ENCODE measurements at places on chromosomes 4 and X.

DNA sequence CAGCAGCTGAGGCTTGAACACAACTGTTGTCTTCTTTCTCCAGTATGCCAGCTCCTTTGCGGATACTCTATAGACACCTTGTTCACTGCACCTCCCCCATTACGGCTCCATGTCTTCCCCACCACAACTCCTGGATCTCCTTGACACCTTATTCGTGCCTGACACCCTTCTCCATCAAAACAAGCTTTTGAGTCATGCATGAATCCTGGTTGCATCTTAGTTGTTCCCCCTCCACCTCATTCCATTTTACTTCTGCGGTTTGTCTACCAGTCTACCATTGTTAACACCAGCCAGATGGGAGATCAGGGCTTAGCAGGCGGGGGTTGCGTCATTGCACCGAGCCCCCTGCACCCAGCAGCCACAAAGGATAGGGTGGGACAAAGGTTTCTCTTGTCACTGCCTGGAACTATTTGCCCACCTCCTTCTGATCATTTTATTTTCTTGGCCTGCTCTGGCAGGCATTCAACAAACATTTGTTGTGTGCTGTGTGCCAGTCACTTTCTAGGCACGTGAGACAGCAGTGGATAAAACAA lies 2.0 kb upstream of the CDK16 start:
- no peak for DNase-seq

DNA sequence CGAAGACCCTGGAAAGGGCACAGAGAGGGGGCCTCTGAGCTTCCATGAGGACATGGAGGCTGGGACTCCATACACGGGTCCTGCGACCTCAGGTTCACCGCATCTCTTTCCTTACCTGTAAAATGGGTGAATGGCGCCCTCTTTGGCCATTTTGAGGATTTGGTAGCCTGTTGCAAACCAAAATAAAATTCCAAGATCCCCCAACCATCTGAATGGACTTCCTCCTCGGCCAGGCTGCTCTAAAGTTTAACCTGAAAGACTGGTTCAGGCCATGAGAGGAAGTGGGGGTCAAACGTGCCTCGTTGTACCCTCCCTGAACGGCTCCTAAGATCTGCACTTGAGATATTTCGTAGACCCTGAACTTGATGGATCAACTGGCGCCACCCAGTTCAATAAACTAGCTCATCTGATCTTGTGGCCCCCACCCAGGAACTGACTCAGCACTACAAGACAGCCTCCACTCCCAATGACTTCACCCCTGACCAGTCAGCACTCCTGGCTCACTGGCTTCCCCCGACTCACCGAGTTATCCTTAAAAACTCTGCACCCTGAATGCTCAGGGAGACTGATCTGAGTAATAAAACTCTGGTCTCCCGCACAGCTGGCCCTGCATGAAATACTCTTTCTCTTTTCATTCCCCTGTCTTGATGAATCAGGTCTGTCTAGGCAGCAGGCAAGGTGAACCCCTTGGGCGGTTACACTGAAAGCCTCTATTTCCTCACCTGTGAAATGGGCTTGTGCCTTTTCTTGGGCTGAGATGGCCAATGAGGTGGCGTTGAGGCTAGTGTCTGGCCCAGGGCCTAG lies 32.9 kb upstream of the GPR78 start:
- DNase-seq = no peak

DNA sequence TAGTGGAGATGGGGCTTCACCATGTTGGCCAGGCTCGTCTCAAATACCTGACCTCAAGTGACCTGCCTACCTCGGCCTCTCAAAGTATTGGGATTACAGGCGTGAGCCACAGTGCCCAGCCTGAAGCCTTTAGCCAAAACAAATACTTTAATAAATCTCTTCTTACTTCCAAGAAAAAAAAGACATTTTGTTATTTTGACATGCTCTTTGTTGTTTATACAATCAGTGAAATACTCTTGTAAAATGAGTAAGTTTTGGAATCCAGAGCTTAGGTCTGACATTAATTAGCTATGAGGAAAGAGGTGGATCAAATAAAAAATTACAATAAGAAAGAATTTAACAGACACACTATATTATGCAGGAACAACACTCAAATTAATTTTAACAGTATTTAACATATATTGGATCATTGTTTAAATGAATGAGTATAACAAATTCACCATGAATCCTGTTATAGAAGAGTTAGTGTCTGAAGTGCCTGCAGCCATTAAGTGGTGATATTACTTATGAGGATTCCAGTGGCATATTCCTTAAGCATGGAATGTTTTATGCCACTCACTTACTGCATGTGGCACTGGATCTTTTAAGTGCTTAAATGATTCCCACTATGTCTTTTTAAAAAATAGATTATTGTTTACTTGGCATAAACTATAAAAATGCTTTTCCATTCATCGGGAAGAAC lies 260.1 kb upstream of the GIMD1 start:
- DNase-seq = no peak

GRCh38 chrX:576904-577560 lies 53.6 kb upstream of the SHOX start:
- DNase-seq = no peak

- DNase-seq = peak; percentile 10
Measured at GRCh38 chrX:13428053-13428786, 108.4 kb upstream of the ATXN3L start.

- no peak for DNase-seq
Measured at GRCh38 chr4:89364541-89364940, 56.9 kb upstream of the GPRIN3 start.

DNA sequence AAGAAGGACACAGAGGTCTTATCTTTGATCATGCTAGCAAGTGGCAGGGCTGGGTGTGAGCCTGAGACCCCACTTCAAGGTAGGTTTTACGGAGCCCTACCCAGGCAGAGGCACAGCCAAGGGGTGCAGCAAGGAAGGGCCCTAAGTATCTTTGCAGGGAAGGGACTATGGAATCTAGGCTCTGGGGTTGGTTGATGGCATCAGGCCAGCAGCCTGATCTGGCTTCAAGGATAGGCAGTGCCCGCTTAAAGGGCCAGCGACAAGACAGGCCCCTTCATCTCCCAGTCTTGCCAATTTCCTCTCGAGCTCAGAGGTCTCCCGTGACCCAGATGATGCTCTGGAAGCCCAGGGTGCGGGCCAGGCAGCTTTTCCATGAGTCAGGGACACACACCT lies 5.8 kb downstream of the ABLIM2 start:
- no peak for DNase-seq

GRCh38 chr4:36551697-36552214 lies 270.3 kb downstream of the DTHD1 start:
- DNase-seq = no peak

- no peak for DNase-seq
Measured at GRCh38 chr4:110860125-110860524, 237.2 kb upstream of the PITX2 start.

DNA sequence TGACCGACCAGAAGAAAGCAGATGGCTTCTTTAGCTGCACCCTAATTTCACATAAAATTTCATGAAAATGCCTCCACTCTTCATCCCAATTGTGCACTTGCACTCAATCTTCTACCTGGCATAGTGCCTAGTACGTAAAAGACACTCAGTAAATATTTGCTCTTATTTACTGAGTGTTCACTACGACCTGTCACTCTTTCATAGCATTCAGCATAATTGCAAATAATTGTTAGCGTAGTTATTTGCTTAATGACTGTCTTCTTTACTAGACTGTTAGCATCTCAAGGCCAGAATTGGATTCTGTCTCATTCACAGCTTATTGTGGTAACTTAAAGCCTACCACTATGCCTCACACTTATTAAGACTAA lies 130.2 kb downstream of the ENOX2 start:
- DNase-seq = no peak

GRCh38 chr4:184891816-184892397 lies 66.1 kb upstream of the ACSL1 start:
- DNase-seq = no peak

- DNase-seq = no peak
Measured at GRCh38 chr4:17376205-17376604, 135.7 kb downstream of the QDPR start.

DNA sequence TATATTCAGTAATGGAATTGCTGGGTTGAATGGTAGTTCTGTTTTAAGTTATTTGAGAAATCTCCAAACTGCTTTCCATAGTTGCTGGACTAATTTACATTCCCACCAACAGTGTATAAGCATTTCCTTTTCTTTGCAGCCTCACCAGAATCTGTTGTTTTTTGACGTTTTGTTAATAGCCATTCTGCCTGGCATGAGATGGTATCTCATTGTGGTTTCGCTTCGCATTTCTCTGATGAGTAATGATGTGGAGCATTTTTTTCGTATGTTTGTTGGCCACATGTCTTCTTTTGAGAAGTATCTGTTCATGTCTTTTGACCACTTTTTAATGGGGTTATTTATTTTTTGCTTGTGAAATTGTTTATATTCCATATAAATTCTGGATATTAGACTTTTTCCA lies 13.6 kb upstream of the MAGED4B start:
- no peak for DNase-seq

DNA sequence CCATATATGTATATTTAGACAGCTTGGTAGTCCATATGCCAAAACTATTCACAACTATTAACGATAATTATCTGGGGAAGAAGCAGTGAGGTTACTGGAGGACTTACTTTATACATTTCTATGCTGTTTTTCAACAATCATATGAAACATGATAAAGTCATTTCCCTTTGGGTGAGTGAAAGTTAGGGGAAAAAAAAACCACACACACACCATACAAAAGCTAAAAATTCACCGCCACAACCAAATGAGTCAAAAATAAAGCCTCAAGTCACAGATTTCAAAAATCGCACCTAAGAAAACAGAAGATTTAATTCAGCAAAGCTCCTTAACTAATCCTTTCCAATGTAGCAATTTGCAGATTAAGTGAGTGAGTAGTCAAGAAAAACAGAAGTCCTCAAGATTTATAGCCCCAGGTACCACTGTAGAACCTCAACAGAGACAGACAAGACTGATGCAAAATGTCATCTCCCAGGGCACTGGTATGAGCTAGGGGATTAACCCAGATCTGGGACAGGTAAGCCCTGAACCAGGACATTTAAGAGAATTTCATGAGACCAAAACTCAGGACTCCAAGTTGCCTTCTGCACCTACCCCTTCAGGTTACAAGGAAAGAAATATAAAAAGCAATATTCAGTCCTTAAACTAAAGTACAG lies 35.1 kb downstream of the SYTL4 start:
- DNase-seq = no peak

- no peak for DNase-seq
Measured at GRCh38 chrX:118178450-118178849, 61.8 kb upstream of the KLHL13 start.

DNA sequence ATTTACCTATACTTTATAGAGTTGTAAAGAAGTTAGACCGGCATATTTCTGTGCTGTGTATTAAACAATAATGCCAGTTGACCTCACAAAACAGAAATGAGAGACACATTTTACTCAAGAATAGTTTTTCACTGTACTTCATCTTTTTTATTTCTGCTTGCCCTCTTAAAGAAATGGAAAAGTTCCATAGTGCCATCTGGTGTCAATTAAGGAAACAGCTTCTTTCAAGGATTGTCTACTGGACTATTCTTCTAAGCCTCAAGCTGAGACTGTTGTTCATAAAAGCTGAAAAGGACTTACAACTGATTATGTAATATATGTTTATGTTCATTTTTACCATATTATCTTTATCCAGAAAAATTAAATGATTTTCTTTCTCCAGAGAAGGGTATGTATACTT lies 1523.7 kb downstream of the ARAP2 start:
- DNase-seq = peak; percentile 64

GRCh38 chrX:139324756-139325155 lies 205.8 kb upstream of the F9 start:
- no peak for DNase-seq

DNA sequence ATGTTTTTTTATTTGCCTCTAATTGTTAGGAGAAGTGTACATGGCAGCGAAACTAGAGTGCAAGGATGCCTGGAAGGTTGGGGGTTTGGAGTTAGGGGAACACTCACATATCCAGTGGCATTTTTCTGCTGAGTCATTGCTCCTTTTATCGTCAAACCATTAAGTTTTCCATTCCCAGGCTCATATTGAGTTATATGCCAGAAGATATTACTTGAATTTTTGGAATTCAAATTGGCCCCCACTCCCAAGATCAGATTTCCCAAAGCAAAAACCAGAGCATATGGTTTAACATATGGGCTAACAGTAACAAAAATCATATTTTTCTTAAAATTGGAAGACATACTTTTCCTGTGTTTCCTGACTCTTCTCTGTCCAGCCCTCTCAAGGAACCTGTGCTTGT lies 152.7 kb downstream of the FSTL5 start:
- no peak for DNase-seq

DNA sequence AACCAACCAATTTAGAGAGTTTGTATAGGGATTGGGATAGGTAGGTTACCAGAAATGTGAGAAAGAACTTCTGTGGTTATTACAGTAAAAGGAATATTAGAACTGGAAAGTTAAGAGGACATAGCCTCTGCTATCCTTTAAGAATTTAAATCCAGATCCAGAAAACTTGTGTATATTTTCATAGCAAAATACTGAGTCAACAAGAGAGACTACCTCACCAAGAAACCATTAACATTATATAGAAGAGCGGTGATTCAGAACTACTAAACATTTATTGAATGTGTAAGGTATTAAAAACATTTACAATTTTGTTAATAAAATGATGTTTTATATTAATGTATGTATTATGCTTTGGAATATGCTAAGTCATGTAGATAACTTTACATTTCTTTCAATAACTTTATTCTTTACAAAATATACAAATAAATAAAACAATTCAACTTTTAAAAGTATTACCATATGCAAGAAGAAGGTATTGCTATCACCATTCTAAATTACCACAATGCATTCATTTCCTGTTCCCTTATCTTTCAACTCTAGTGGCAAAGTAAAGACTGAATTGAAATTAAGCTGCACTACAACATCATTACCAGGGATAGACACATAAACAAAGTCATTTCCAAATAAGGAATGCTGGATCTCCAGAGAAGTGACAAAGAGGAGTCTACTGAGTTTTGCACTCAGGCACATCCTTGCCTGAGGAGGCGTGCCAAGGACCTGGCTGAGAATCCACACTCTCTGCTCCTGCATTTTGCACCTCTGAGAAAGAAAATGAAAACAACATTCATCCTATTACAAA lies 6.1 kb upstream of the BDH2 start:
- DNase-seq = no peak

- DNase-seq = no peak
Measured at GRCh38 chr4:53586121-53586816, 5.0 kb downstream of the LNX1 start.

GRCh38 chr4:77167866-77168265 lies 10.9 kb downstream of the CCNG2 start:
- DNase-seq = no peak

- DNase-seq = no peak
Measured at GRCh38 chr4:147491086-147491485, 10.2 kb downstream of the EDNRA start.

DNA sequence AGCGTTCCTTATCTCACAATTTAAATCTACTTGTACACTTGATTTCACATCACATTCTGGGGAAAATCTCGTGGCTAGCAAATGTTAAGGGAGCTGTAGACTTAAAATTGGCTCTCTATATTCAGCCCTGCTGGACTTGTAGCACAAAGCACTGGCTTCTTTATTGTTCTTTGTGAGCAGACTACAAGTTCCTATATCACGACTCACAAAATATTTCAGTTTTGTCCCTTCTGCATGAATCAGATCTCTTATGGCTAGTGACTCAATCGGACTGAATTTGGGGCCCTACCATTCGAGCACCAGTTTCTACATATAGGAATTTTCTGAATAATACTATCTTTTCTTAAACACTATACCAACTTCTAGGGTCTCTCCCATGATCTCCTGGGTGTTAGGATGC lies 390.1 kb downstream of the ADAM29 start:
- no peak for DNase-seq

All from MV-4-11 (cell line).